Activated CD8-positive, alpha-beta T cell treated with anti-CD3 and anti-CD28 coated beads for 36 hours (primary cell): ENCODE measurements at places on chromosomes 6 and 20. TPM values are rescaled to one million over a fixed set of nuclear protein-coding genes. Genes with fewer than 3 reads are reported as not detected.

The PNPLA1 gene
- total RNA-seq = not detected

The CST7 gene
- total RNA-seq = 49.3 TPM

DNA sequence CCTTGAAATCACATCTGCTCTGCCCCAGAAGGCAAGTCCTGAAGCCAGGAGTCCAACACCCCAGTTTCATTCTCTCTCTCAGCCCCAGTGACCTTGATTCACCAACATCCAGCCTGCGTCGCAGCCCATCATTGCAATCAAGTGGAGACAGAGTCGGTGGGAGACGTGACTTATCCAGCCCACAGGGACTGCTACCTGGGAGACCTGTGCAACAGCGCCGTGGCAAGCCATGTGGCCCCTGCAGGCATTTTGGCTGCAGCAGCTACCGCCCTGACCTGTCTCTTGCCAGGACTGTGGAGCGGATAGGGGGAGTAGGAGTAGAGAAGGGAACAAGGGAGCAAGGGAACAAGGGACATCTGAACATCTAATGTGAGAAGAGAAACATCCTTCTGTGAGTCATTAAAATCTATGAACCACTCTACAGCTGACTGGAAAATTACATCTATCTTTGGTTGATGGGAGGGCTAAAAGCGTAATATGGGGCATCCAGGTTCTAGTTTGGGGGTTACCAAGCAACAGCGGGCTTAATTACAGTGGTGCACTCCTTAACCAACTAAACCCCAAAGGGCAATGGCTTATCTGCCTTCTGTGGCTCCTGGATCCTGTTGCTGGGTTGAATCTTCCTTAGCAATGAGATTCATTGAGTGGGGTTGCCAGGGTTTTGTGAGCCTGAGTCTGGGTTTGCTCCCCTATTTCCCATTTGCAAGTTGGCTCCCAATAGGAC is 2.5 kb downstream of the LY6G6D start:
- no peak for DNase-seq

The MOG gene
- total RNA-seq = not detected

GRCh38 chr20:5073660-5074231 is 46.0 kb downstream of the PCNA start:
- DNase-seq = peak; percentile 40

- no peak for DNase-seq
Observed at GRCh38 chr6:22313796-22314195, 17.0 kb upstream of the PRL start.

DNA sequence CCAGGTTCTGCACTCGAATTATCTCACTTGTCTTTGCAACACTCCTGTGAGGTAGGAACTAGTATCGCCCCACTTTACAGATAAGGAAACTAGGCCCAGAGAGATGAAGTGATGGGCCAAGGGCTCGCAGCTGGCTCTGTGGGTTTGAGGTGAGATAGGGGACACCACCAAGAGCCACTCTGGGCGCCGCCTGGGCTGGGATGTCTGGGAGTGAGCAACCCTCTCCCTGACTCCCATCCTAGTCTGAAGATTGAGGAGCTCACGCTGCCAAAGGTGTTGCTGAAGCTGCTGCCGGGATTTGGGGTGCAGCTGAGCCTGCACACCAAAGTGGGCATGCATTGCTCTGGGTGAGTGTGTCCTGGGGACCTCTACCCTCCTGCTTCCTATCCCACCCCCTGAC is 5.4 kb downstream of the BPIFB3 start:
- no peak for DNase-seq

- no peak for DNase-seq
Observed at GRCh38 chr6:36331381-36331780, 5.3 kb downstream of the BNIP5 start.

DNA sequence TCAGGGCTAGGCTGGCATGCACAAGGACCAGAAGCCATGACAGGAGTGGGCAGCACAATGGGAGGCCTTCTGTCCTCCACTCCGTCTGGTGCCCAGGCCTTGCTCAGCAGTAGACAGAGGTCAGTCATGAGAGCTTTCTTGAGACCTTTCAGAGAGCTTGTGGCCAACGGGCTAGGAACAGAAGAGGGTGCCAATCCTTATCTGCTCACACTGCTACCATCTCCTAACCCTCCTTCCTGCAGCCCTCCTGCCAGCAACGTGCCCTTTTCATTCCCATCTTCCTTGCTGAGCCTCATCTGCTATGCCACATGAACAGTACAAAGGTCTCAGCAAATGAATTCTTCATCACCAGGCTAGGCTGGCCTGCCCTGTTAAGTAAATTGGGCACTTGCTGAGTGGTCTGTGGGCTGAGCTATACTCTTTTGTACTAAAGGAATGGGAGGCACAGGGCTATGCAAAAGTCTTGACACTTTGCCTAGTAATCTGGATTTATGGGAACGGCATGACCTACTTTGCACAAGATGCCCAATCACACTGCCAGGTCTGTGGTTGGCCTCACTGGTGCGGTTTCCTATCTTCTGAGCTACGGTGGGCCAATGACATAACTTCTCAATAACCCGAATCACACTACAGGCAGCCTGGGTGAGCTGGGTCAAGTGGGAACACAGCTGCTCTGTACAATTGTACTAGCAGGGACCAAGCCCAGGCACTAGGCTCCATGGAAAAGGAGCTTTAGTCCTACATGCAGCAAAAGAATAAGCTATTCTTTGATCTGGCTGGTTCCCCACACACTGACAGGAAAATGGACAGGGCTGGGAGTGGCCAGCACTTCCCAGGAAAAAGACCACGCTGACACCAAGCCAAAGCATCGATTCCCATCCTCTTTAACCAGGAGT is 47.8 kb downstream of the ELOVL5 start:
- peak; percentile 38 for DNase-seq

- peak; percentile 3 for DNase-seq
Observed at GRCh38 chr6:110233770-110234374, 53.6 kb downstream of the CDC40 start.

The GPSM3 gene
- 68.7 TPM for total RNA-seq

DNA sequence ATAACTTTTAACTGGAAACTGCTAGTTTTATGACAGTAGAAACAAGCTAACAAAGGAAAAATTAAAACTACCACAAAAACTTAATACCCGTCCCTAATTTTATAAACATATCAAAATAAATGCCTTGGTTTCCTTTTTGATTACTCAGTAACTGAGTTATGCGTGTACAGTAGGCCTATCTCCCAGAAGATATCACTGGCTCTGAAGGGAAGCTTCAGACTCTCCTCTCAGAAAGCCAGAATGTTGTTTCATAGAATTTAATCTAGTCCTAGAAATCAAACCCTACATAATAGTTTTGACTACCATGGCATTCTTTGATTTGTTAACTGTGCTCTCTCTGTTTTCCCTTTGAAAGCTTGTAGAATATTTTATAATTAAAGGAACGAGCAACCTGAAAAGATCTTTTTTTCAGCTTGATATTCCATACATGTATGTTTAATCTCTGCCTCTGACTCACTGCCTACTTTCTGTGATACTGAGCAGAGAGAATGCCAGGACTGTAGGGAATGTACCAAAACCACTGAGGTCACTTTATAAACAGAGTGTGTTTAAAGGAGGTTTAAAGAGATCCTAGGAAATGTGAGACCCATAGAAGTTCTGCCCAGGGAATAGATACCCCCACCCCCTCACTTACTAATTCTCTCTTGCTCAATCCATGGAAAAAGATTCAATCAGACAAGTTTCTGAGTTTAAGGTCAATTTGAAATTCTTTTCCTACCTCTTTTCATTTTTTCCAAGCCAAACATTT is 311.5 kb downstream of the HDGFL1 start:
- no peak for DNase-seq

The MOCS3 gene
- total RNA-seq = 4.6 TPM

DNA sequence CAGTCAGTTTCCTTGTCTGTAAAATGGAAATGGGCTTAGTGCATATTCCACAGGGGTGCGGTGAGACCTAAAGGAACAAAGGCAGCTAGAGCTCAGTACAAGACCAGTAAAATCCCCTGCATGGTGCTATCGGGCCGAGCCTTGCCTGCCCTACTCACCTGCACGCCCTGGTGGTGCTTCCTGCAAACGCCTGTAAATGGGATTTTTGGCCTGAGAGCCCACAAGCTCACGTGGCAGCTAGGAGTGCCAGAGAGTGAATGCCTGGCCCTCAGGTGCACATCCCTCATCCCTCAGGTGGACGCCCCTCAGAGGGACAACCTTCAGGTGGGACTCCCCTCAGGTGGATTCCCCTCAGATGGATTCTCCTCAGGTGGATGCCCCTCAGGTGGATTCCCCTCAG is 48.0 kb upstream of the VSX1 start:
- no peak for DNase-seq

DNA sequence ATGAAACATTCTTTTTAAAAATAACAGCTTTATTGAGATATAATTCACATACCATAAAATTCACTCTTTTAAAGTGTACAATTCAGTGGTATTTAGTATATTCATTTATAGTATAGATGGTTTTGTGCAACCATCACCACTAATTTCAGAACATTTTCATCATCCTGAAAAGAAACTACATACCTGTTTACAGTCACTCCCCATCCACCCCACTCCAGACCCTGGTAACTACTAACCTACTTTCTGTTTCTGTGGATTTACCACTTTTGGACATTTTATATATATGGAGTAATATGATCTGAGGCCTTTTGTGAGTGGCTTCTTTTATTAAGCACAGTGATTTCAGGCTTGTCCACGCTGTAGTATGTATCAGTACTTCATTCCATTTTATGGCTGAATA is 2.5 kb upstream of the TMEM217 start:
- DNase-seq = peak; percentile 23

- DNase-seq = no peak
Observed at GRCh38 chr20:37882961-37883712, 19.8 kb upstream of the VSTM2L start.

DNA sequence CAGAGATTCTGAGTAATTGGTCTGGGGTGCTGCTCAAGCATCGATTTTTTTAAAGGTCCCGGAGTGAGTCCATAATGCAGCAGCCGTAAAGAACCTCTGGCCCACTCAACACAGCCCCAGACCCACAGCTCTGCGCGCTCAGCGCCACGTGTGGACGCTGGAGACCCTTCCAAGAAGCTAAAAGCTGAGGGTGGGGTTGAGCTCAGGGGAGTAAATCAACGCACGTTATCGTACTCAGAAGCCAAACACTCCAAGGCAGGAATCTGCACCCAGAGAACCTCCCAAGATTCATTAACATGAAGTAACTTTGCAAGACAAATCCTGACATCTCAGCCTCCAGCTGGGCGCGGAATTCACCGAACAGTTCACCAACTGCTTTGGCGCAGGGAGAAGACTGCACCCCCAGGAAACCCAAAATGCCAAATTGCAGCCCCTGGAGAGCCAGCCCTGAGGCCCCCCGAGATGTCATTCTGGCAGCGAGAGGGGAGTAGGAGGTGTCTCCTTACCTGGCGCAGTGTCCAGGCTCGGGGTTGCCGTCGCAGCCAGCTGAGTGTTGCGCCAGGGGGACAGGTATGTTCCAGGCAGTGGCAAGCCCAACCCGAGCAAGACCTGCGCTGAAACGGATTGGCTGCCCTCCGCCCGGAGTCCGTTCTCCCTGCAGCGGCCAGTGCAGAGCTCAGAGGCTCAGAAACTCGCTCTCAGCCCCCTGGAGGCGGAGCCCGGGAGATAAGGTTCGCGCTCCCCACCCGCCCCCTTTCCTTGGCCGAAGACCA is at the start of gene COL21A1:
Gene COL21A1 (minus strand): TSS at position 700 of the 773 bp plus-strand sequence. CDS start 64,962 bp downstream, outside the sequence.
- no peak for DNase-seq

DNA sequence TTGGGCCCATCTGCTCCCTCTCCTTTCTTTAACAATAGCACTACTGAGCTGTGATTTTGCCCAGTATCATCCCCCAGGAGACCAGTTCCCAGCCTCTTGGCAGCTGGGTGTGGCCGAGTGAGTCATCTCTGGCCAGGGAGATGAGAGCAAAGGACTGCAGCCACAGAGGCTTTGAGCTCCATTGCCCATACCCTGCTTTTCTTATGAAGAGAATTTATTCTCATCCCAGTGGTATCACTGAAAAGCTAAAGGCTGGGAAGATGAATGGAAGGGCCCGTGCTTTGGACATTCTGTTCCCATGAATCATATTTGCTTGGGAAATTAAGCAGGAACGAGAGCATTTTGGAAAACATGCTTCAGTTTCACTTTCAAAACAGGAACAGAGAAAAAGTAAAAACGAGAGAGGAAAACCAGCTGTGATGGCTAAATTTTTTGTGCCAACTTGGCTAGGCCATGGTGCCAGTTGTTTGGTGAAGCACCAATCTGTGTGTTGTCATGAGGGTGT is 14.9 kb downstream of the CST3 start:
- no peak for DNase-seq

DNA sequence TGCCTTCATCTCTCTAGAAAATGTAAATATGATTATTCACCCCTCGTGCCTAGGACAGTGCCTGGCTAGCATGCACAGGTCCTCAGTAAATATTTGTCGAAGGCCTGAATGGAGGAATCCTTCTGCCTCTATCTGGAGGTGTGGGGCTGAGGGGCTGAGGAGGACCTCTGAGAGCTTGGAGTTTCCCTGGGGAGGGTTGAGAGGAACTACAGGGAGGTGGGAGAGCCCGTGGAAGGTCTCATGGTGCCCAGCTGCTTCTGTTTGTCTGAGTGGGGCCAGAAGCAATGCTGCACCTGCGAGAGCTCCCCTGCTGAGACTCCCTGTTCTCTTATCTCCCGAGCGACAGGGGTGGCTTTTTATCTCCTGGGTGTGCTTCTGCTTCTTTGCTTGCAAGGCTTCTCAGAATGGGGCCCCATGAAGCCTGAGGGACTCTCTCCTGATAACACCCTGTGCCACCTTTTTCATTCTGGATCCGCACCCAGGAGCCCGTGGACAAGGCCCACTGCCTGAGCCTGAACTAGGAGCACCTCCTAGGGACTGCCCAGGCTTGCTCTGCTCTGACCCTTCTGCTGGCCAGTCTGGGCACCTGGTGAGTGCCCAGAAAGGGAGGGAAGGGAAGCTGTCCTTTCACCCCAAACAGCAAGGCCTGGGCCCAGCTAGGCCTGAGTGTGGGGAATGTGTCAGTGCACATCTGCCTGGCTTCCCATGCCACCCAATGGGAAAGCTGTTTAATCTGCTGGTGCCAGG is 2.4 kb downstream of the SLC29A1 start:
- no peak for DNase-seq

The PIM1 gene
- total RNA-seq = 293 TPM

DNA sequence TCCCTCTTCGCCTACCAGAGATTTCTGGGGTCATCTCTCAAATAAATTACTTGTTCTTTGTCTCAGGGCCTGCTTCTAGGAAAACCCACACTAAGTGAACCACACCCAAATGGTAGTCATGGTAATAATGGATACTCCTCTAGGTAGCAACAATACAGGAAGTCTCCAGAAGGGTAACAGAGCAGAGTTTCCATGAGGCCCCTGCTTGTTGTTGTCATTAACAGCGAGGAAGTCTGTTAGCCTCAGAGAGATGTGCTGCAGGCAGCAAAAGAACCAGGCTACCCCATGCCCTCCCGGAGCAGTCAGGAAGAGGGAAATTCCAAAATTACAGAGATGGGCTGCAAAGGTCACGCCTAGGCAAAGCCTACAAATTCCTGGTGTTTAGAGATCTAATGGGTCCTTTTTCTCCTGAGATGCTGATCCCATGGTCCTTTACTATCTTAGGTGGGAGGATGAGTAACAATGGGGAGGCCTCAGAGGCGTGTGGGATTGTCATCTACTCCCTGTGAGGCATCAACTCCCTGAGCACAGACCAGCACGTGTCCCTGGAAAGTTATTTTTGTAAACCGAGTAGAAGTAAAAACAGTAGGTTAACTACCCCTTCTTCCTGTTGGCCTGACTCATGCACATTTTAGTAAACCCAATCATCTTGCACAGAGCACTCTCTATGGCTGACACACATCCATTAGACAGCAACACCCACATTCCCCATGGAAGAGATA is 10.1 kb downstream of the ISM1 start:
- DNase-seq = peak; percentile 78

The TAP1 gene
- 210 TPM for total RNA-seq

- DNase-seq = peak; percentile 60
Observed at GRCh38 chr6:119110601-119111548, 32.4 kb upstream of the FAM184A start.

- no peak for DNase-seq
Observed at GRCh38 chr6:154411076-154411475, 54.5 kb upstream of the IPCEF1 start.
